ENCODE measurements at places on chromosomes 2 and 18.

- DNase-seq = no peak
Measured at GRCh38 chr18:6382963-6383362, 31.7 kb downstream of the L3MBTL4 start.

DNA sequence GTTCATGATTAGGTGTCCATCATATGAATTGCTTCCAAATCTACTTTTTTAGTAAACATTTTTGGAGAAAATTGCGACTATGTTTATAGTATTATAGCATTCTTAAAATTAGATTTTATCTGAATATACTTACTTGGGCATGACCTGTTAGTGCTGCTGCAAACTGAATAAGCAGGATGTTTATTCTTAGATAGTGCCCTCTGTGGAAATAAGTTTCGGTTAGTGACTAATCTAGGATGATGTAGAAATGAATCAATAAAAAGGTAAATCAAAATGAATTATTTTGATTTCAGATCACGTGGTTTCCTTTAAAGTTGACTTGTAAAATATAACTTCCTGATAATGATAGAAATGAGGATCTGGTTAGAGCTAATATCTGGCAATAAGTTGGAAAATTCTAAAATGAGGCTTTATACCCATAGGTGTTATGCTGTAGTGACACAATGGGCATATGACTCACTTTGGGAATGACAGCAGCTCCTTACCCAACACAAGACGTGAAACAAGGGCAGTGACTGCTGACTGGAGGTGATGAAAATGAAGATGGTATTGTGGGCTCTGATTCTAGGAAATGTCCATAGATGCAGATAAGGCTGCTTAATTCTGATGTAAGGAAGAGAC is 165.8 kb upstream of the TCF4 start:
- DNase-seq = no peak

GRCh38 chr2:126859631-126860030 is 39.1 kb upstream of the TEX51 start:
- DNase-seq = no peak

GRCh38 chr2:96239091-96239490 is 26.7 kb downstream of the TMEM127 start:
- DNase-seq = no peak

DNA sequence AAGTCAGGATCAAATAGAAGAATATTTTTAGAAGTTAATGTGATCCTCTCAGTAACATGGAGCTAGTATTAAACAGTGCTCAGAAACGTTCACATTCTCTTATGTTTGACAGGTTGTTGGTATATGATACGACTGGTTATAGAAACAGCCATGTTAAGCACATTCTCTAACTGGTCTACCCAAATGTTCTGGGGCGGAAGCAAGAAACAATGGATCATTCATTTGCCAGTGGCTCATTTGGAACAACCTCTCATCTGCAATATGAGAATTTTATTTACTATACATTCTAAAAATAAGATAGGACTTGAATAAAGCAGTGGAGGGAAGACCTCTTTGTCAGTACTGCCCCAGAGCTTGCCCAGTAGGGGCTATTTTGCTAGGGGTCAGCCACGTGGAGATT is 167.1 kb upstream of the FAM98A start:
- DNase-seq = no peak

DNA sequence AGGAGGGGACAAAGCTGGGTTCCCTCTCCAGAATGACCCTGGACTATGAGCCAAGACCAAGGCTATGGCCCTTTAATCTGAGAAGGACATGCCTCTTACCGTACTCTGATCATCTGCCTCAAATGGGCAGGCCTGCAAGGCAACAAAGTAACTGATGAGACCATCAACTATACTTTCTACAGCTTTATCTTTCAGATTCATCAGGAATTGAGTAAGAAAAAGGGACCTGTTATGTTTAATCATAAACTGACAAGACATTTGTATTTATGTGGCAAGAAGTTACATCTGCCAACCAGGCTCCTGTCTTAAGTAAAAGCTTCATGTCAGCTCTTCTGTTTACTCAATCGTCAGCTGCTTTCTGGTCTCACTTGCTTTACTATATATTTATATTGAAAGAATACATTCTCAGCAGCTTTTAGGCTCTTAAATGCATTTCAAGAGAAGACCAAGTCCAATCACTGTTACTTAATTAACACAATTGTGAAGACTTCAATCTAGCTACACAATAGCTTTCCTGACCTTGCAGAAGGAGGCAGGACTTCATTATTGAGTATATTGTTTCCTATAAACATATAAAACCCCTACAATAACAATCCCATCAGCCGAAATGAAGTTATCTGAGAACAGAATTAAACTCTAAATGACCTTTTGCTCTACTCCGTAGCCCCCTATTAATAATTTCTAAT is 163.8 kb downstream of the ETAA1 start:
- no peak for DNase-seq

DNA sequence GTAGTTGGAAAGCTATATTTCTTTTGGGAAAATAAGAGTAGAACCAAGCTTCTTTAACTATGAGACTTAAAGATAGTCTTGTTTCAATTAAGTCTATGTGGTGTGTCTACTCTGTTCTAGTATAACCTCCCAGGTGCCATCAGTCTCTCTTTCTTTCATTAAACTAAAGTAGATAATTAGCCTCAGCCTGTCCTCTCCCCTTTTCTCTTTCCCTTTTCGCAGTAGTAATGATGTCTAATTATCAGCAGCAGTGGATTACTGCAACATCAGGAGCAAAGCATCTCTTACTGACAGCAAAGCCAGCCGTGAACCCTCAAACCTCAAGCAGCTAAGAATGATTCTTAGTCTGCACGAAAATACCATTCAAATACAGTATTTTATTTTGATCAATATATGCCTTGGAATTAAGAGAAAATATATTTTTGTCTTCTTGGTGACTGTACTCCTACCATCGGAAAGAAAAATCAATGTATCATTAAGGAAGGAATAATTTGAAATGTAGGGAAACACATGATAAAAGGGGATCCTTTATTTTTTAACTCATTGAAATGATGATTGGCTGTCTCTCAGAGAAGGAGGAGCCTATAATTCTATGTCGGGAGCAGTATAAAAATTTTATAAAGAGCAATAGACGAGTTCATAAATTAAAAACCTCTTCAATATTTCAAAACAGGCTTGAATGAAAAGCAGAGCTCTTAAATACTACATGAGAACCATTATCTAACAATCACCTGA is 4.5 kb downstream of the NOL4 start:
- no peak for DNase-seq
